ENCODE measurements at places on chromosomes 7 and 10. TPM values are rescaled to one million over a fixed set of nuclear protein-coding genes. Genes with fewer than 3 reads are reported as not detected.

The PON3 gene
- total RNA-seq = not detected

The GNGT1 gene
- not detected for total RNA-seq

The HHEX gene
- total RNA-seq = 0.54 TPM

The CADPS2 gene
- total RNA-seq = 98.3 TPM

The PIK3AP1 gene
- 6.6 TPM for total RNA-seq

The DKK1 gene
- 3.4 TPM for total RNA-seq

The HPSE2 gene
- 0.16 TPM for total RNA-seq

The OGDHL gene
- total RNA-seq = 21.9 TPM

The RNLS gene
- 2.2 TPM for total RNA-seq

The FFAR4 gene
- total RNA-seq = 0.68 TPM

The SLC39A12 gene
- total RNA-seq = not detected

The ADRA2A gene
- 1.5 TPM for total RNA-seq

The PDE1C gene
- total RNA-seq = 0.49 TPM

The RPEL1 gene
- 1.5 TPM for total RNA-seq

The SPDYE5 gene
- total RNA-seq = 3.5 TPM

The MYL10 gene
- total RNA-seq = not detected

The GPC2 gene
- total RNA-seq = 0.92 TPM

The CCDC172 gene
- 0.21 TPM for total RNA-seq

The TFPI2 gene
- total RNA-seq = 4,636 TPM

The FBXL13 gene
- total RNA-seq = 1.9 TPM

The GRID1 gene
- 10.0 TPM for total RNA-seq

The AKR1C3 gene
- 0.85 TPM for total RNA-seq

The LIPJ gene
- total RNA-seq = 0.25 TPM

The LRRC61 gene
- 0.73 TPM for total RNA-seq

The UBE2D4 gene
- total RNA-seq = 9.3 TPM

The BAIAP2L1 gene
- total RNA-seq = 1.8 TPM

The GSTO2 gene
- total RNA-seq = 2.6 TPM

The RNF32 gene
- 4.4 TPM for total RNA-seq

The SP4 gene
- 21.0 TPM for total RNA-seq

The ZNF467 gene
- total RNA-seq = 1.5 TPM

The GIMAP8 gene
- not detected for total RNA-seq

The CABCOCO1 gene
- 0.73 TPM for total RNA-seq

The HOXA1 gene
- 34.1 TPM for total RNA-seq

All from motor neuron (in vitro differentiated cells).